ENCODE measurements at places on chromosomes 5 and 9.

DNA sequence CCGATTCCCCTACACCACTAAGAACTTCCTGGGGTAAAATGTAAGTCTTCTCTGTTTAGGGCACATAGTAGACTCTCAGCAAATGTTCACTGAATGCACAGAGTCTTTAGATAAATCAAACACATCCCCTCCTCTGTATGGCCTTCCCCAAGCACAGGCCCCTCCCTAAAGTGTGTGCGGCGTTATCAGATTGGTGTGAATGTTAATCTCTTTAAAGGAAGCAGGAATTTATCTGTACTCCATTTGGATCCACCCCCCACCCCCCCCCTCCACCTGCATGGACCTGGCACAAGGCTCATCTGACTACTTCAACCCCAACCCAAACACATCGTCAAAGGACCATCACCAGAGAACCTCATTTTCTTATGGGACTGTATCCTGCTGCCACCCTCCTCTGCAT is 6.3 kb downstream of the PCDH1 start:
- no peak for DNase-seq

GRCh38 chr5:115813719-115814118 is 2.7 kb downstream of the CDO1 start:
- no peak for DNase-seq

- DNase-seq, result no peak
Observed at GRCh38 chr9:135971892-135972291, 10.7 kb upstream of the UBAC1 start.

GRCh38 chr9:73805111-73805510 is 653.4 kb downstream of the ANXA1 start:
- DNase-seq, result no peak

DNA sequence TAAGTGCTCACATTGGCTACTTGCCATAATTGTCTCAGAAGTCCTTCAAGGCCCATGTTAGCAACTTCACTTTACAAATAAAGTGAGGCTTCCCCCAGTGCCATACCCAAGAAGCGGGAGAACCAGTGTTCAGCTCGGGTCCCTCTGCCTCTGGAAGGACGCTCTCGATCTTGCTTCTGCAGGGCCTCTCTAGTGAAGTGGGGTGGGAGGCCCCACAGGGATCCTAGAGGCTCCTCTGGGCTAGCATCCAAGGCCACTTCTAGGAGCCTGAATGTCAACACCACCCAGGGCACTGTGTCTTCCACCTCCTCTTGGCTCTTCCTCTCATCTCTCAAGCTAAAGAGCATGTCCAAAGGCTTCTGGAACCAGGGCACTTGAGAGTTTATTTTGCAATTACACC is 282.5 kb downstream of the GADD45G start:
- DNase-seq, result no peak

DNA sequence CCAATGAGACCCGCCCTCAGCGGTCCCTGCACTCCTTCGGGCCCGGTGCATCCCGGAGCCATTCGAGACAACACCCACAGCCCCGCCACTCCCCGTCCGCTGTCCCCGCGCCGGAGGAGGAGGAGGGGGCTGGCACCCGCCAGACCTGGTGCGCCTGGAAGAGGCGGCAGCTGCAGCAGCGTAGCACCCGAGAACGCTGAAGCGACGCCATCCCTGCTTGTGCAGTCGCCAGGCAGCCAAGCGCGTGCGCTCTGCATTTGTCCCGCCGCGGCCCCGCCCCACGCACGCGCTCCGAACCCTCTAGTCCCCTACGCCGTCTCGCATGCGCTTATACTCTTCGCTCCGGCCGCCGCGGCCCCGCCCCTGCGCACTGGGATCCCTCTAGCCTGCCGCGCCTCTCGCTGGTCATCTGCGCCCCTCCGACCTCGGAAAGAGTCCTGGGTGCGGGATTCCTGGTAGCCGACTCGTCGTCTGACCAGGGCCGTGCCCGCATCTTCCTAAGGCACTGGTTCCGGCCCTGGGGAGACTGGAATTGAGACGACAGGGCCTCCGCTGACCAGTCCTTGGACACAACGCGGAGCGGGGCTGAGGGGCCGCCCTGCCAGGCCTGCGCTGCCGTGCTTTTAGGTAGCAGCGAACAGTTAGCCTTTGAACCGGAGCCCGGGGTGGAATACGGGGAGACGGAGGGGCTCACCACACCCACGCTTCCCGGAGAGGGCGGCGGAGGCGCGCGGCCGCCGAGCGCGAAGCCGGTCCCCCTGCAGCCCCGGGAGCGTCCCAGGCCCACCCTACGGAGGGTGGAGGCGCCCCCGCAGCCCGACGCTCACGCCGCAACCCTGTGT is at the start of gene MRNIP:
Gene MRNIP (minus strand): TSS at position 232 of the 842 bp plus-strand sequence. CDS start 21 bp downstream, at position 211.
- DNase-seq, result peak; percentile 91

DNA sequence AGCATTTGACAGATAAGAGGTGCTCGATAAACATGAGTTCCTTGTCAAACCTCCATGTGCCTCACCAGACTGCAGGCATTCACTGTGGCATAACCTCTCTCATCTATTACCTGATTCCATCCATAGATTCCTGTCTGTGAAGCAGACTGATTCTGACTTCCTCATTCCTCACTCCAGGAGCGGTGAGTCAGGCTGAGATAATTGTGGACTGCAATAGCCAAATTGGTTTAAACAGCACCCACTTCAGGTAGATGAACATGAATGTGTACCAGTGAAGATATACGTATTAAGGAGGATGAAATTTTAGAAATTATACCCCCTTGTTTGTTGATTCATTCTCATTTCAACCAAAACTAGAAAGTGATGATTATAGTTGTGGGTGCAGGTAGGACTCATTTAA is 391.2 kb downstream of the HINT1 start:
- DNase-seq, result no peak

- no peak for DNase-seq
Observed at GRCh38 chr9:122477346-122477745, 380 bp downstream of the OR1J1 start.

GRCh38 chr5:69350664-69351063 is 18.1 kb upstream of the CCDC125 start:
- DNase-seq, result no peak

- no peak for DNase-seq
Observed at GRCh38 chr9:9612270-9612669, 1000.5 kb downstream of the PTPRD start.

DNA sequence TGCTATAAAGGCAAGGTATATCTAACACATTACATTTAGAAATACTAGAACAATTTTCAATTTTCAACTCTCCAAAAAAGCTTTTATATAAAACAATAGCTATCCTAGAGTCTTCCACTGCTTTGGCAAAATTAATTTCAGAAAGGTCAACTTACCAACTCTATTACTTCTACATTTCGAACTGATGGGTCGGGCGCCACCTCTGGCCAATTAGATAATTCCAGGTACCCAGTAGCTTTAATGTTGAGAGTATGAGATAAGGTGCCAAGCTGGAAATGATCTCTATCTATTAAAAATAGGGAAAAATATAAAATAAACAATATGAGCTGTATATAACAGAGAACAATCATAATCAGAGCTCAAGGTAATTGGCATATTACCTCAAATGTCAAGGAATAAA is 166.6 kb downstream of the AP3B1 start:
- DNase-seq, result no peak

- no peak for DNase-seq
Observed at GRCh38 chr9:75198436-75198835, 110.1 kb downstream of the OSTF1 start.

DNA sequence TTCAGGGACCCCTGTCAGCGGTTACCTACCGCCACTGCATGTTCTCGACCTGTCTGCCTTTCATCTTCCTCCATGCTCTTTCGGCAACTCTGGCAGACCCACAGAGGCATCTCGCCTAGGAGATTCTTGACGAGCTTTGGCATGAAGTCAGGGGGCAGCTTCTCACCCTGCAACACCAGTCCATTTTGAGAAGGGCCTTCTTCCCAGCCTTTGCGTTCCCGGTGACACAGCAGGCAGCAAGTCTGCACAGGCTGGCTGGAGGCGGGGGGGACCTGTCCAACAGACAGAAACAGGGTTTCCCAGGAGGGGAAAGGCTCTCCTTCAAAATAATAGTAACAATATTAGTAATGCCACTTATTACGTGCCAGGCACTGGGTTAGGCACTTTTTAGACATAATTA is 15.5 kb downstream of the FAM193B start:
- DNase-seq, result no peak

GRCh38 chr5:6000867-6001266 is 377.5 kb downstream of the MED10 start:
- DNase-seq, result no peak

DNA sequence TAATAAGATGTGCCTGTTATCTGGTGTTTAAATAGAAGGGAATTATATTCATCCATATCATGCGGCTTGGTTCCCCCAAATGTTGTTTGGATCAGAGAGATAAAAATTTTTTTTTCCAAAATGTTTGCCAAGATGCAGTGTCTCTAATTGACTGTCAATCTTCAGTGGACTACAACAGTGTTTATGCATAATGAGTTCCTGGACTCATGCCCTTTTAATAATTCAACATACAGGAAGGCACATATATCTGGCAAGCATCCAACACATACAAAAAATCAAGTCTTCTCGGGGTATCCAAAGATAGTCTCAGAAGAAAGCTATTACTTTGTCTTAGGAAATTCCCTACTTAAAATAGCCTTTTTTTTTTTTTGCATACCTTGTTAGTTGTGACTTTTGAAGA is 1534.7 kb downstream of the EFNA5 start:
- DNase-seq, result no peak

- no peak for DNase-seq
Observed at GRCh38 chr5:154238776-154239481, 48.4 kb downstream of the GALNT10 start.

DNA sequence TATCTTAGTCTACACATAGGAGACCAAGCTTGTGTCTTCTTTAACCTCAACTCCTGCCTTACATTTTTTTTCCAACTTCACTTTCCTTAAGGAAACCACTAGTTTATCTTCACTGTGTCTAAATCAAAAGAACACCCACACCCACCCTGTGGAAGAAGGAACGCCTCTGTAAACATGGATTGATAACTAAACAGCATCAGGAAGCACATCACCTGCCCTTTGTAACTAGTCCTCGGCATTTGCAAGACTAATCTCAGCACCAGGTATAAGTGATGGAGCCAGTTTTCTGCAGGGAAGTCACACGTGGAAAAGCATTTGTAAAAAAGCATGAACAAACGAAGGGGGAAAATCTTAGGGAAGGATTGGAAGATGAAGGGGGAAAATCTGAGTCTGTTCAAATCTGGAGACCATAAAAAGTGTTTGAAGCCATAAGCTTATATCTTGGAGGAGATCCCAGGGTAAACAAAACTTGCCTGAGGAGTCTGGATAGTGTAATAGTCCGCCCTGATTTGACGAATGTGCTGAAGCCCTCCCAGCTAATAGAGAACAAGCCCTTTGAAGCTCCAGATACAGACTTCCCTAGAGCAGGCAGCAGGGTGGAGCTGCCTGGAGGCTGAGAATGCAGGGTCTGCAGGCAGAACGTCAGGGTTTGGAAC is 117.3 kb upstream of the LHFPL2 start:
- DNase-seq, result no peak

GRCh38 chr5:66994790-66995189 is 201.8 kb downstream of the CD180 start:
- no peak for DNase-seq

GRCh38 chr9:129988607-129989361 is 54.2 kb downstream of the FNBP1 start:
- DNase-seq, result no peak

GRCh38 chr5:124935065-124935464 is 188.6 kb upstream of the ZNF608 start:
- no peak for DNase-seq

DNA sequence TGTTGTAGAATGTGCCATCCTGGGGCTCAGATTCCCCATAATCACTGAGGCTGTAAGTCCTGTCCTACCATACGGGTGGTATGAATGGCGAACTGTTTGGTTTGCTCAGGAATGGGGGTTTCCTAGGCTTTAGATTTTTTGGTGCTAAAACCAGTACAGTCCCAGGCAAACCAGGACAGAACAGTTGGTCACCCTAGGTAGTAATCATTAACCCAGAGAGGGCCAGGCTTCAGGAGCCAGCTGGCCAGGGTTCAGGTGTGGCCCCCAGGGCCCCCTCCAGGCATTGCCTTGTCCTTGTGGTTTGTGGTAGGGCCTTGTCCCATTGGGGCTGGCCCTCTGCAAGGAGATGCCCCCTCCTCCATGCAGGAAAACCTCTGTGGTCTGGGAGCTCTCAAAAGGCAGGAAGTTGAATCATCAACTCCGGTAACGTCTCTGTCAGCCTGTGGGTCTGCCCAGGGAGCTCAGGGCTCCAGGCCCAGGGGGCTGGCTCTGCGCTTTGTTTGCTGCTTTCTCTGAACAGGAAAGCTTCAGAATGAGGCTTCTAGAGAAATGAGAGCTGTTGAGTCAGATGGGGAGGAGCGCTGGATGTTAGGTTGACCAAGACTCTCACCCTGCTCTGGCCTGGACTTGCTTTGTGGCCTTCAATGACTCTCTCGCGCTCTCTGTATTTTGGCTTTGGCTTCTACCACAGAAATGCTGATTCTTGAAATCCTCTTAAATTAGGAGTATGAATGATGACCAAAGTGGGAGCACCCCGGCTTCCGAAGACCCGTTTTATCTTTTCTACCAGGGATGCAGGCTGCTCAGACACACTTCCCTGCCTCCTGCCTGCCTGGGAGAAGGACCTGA is 22.2 kb upstream of the JADE2 start:
- no peak for DNase-seq

DNA sequence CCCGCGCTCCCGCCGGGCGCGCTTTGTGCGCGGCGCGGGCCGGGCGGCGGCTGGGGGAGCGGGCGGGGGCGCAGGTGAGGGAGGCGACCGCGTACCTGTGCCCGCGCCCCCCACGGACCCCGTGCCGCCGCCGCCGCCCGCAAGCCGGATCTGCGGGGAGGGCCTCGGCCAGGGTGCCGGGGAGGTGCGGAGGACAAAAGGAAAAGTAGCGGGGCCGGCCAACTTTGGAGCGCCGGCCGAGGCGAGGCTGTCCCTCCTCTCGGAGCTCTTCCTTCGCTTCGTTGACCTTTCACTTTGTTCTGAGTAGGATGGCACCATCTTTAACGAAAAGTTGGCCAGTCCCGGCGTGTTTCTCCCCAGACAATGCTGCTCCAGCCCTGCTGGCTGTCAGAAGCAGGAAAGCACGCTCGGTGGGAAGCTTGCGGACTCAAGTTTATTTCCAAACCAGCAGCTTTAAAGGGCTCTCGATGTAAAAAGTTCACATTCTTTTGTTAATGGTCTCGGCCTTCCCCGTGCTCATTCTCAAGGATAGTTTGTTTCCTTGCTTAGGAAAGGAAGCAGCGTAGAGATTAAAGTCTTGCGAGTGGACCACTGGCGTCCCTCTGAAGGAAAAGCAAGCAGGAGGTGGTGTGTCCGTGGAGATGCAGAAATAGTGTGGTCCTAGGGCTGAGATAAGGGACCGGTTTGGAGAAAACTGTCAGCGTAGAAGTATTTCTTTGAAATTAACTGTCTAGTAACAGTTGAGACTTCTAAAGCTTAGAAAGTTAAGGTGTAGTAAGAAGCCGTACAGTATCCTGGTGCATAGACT is 639 bp downstream of the EHMT1 start:
- DNase-seq, result no peak

Measured in hypothalamus (tissue), 51 donors.